ENCODE measurements at places on chromosomes 5 and 9.

GRCh38 chr9:133910855-133911514 lies 81.1 kb downstream of the VAV2 start:
- DNase-seq = no peak

GRCh38 chr9:98045234-98046179 lies 11.0 kb upstream of the NANS start:
- DNase-seq = peak; percentile 85

GRCh38 chr9:134879664-134880483 lies 736 bp upstream of the FCN2 start:
- no peak for DNase-seq

GRCh38 chr9:107894572-107895261 lies 405.1 kb upstream of the KLF4 start:
- no peak for DNase-seq

- DNase-seq = no peak
These were observed 4.6 kb upstream of the DND1 start for GRCh38 chr5:140677947-140678346.

GRCh38 chr5:54794135-54794975 lies 191.0 kb downstream of the ESM1 start:
- DNase-seq = no peak

DNA sequence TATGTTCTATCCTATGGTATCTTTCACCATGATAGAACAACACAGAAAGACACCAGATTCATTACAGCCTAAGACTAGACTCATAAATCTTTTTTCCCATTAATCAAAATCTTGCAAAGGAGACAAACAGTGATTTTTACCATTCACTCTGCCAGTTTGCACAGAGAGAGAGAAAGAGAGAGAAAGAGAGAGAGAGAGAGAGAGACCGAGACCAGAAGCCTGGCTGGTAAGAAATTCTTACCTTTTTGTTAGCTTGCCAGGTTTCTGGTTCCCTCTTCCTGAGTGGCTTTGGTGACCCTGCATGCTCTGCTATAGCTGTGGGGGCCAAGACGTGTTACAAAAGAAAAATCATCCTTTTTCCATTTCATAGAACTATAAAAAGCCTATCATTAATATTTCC lies 18.6 kb downstream of the TMEM161B start:
- DNase-seq = no peak

GRCh38 chr5:55993013-55993412 lies 1.8 kb downstream of the IL6ST start:
- DNase-seq = peak; percentile 41

- no peak for DNase-seq
These were observed 55.6 kb downstream of the DUSP1 start for GRCh38 chr5:172715421-172715780.

- no peak for DNase-seq
These were observed 131.6 kb upstream of the PTGER4 start for GRCh38 chr5:40547994-40548575.

GRCh38 chr5:179319741-179320281 lies 25.4 kb downstream of the ADAMTS2 start:
- no peak for DNase-seq

DNA sequence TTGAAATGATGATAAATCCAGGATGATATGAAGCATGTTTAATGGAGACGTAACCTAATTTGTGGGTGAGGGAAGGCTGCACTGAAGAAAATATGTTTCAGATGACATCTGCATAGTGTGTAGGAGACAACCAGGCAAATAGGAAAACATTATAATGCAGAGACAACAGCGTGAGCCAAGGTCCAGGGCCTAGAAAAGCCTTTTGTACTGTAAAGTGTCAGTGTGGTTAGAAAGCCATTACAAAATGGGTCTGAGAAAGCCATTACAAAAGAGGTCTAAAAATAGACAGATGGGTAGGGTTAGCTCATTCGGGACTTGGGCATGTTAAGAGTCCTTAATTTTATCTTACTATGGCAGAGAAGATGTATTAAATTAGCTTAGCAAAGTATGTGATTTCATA lies 14.9 kb upstream of the GABRG2 start:
- no peak for DNase-seq

- DNase-seq = peak; percentile 49
These were observed 160.9 kb upstream of the NR3C1 start for GRCh38 chr5:143564417-143564816.

DNA sequence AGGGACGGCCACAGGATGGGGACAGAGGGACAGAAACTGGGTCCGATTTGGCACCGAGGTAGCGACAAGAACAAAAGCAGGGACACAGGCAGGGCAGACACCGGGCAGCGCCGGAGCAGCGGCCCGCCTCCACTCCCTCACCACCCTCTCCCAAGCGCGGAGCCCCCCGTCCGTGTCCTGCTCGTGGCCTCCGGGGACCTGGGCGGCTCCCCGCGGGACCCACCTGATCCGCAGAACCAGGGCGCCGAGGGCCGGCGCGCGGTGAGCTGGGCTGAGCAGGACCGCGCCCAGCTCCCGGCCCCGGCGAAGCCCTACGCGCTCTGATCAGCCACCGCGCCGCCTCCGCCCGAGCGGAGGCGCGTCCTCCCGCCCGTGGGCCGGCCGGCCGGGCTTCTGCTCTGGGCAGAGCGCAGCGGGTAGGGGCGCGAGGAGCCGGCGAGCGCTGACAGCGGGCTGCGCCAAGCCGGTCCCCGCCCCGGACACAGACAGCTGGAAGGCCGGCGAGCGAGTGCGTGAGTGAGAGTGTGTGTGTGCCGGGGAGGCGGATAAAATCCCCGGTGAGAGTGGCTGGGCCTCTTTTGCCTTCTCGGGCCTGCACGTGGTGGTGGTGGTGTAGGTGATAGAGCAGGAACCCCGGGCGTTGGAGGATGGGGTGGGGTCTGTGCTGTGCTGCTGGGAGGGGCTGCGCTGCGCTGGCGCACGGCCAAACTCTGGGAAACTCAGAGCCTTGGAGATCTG lies at the start of gene GGTA1:
Gene GGTA1, minus strand, starts transcription at position 418 of the 738 bp plus-strand sequence. CDS start 31,922 bp downstream, outside the sequence.
- DNase-seq = peak; percentile 19

DNA sequence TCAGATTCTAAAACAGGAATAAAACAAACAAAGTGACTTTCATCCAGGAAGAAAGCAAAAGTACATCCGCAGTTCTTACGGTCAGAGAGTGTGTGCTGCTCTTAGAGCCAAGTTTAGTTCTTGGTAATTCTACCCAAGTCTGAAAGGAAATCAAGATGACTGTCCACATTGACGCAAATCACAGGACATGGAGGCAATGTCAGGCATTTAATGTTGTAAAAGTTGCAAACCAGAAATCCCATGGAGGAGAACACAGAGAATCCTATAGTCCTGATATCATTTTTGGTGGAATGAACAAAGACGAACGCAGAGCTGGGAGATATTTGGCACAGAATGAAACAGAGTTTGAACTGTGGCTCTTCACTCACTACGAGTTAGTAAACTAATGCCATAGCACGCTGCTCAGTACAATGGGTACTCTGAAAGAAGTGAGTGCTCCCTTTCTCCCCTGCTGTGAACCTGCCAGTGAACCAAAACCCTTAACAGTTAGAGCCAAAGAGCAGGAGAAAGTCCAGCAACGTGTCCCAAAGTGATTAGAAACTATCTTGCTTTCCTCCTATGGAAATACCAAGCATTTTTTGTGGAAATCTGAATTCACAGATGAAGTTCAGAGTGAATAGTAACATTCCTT lies 74.3 kb downstream of the MUSK start:
- no peak for DNase-seq

DNA sequence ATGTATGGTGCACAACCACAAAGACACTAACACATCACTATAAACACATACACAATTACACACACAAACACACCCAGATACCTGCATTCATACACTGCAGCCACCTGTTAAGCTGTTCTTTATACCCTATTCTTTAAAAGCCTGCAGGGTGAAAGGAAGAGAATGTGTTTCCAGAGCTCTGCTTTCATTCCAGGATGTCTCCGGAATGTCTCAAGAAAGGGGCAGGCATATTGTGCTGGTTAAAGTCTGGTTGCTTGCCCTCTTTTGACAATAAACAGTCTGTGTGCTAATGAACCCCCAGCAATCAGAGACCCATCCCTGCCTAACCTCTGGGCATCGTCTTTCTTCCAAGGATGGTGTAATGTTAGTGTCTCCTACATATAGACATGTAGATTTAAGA lies 181.6 kb downstream of the EPB41L4A start:
- no peak for DNase-seq

DNA sequence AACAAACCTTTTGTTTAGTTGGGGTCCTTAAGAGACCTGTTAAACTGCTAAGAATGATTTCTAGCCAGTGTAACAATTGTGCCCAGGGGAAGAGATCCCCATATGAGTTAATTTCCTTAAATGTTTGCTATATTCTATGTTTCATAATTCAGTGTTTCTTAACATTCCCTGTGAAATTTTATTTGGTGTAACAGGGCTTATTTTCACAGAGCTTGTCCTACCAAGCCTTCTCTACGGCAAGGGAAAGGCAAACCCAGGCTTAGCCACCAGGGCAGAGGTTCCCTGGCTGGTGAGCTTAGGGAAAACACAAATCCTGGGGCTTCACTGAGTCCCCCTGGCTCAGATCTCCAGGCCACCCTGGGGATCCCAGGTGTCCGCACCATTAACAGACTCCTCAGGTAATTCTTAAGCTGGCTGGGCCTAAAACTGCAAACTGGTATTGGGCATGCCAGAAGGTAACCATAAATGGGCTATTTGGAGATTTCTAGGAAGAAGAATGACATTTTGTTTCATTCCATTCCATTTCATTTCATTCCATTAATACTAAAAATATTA lies 17.0 kb upstream of the LCP2 start:
- DNase-seq = no peak

DNA sequence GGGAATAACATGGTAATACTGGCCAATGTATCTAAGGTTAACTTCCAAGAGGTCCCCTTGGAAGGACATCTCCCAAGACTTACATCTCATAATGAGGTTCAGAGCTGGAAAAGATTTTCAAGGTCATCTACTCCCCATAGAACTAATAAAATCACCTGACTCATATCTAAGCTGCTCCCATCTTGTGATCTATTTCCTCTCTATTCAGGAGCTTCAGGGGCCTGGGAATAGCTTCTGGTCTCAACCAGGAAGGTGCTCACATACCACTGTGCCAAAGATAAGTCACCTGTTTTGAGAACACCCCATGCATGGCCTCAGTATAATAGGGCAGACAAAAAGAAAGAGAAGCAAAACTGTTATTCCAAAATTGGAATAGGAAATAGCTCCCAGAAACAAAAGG lies 74.2 kb downstream of the OXCT1 start:
- DNase-seq = no peak

DNA sequence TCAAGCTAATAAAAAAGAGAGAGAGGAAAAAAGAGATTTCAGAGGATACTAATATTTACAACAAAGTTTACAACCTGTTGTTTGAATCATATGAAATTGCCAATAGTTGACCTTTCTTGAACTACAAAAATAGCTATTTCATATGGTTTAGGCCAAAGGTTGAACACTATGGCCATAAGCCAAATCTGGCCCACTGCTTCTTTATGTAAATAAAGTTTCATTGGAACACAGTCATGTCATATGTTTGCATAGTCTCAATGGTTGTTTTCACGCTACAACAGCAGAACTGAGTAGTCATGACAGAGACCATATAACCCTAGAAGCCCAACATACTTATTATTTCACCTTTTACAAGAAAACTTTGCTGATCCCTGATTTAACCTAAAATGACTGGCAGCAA lies 20.9 kb downstream of the SEMA5A start:
- DNase-seq = no peak

- peak; percentile 11 for DNase-seq
These were observed 64.7 kb downstream of the FRMD3 start for GRCh38 chr9:83473488-83473971.
